GM23338 (cell line): ENCODE measurements at places on chromosomes 12 and 14.
A peak's percentile ranks its signal among the peaks of the same experiment; 100 is the strongest.

DNA sequence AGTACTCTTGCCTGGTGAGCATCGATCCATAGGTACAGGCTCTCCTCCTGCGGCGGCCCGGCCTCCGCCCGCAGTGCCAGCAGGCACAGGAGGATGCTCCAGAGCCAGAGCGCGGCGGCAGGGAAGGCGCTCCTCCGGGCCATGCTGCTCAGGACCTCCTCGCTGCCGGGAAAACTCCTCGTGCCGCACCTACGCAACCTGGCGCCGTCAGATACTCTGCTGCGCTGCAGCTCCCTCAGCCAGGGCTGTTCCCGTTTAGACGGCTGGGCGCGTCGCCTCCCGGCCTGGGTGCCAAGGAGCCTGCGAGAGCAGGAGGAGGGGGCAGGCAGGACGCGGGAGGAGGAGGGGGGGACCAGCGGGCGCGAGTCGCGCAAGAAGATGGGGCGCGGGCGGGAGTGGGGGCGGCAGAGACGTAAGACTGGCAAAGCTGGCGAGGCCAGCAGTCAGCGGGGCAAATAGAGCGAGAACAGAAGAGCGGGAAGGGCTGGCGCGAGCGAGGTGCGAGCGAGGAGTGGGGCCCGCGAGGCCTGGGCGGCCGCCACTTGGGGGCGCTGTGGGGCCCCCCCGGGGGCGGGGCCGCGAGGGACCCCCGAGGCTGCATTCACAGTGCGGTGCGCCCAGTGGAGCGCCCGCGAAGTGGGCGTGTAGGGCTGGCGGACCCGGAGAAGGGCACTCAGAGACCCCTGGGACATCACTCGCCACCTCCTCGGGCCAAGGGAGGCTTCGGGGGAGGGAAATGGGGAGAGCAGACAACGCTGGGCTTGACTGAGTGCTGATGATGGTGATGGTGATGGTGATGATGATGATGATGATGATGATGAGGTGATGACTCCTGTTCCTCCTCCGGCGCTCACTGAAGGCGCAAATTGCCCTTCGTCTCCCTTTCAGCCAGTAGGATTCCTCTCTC, at the start of gene WIF1:
TSS of gene WIF1 (minus strand) at position 257 of the 907 bp plus-strand sequence. CDS start at position 143, 114 bp downstream.
- DNase-seq = peak; percentile 92

DNA sequence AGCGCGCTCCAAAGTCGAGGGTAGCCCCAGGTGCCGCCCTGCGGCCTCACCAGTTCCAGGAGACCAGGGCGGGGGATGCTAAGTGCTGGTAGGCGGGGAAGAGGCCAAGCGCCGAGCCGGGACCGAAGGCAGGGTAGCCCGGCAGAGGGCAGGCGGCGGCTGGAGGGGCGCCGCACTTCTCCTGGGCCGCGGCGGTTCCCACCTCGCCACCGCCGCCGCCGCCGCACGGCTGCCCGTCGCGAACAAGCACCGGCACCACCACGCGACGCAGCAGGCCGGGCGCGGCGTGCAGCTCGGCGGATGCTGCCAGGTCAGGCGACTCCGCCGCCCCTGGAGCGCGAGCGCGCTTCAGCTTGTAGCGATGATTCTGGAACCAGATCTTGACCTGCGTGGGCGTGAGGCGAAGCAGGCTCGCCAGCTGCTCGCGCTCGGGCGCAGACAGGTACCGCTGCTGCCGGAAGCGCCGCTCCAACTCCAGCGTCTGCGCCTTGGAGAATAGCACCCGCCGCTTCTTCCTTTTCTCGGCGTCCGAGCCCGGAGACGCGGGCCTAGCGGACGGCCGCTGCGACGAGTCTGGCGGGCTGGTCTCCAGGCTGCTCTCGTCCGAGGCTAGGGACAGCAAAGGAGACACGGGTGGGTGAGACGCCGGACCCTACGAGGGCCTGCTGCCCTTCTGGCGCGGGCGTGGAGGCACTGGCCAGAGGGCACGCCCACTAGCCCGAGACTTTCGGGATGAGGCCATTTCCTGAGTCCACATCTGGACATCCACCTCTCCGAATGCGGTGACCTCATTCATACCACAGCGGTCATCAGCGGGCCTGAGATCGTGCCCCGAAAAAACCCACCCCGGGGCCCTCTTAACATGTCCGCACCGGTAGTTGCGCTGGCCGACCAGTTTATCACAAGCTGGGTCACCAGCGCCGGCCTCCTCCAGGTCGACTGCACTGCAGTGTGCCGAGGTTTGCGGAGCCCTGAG, 1.3 kb downstream of the NKX2-8 start:
- peak; percentile 83 for DNase-seq

DNA sequence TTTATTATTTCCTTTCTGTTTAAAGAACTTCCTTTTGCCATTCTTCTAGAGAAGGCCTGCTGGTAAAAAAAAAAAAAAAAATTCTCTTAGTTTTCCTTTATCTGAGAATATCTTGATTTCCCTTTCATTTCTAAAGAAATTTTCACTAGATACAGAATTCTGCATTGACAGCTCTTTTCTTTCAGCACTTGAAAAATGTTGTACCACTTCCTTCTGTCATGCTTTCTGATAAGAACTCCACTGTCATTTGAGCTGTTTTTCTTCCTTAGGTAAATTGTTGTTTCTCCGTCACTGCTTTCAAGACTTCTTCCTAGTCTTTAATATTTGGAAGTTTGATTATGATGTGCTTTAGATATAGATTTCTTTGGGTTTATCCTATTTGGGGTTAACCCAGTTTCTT, 113.6 kb upstream of the BTG1 start:
- no peak for DNase-seq

DNA sequence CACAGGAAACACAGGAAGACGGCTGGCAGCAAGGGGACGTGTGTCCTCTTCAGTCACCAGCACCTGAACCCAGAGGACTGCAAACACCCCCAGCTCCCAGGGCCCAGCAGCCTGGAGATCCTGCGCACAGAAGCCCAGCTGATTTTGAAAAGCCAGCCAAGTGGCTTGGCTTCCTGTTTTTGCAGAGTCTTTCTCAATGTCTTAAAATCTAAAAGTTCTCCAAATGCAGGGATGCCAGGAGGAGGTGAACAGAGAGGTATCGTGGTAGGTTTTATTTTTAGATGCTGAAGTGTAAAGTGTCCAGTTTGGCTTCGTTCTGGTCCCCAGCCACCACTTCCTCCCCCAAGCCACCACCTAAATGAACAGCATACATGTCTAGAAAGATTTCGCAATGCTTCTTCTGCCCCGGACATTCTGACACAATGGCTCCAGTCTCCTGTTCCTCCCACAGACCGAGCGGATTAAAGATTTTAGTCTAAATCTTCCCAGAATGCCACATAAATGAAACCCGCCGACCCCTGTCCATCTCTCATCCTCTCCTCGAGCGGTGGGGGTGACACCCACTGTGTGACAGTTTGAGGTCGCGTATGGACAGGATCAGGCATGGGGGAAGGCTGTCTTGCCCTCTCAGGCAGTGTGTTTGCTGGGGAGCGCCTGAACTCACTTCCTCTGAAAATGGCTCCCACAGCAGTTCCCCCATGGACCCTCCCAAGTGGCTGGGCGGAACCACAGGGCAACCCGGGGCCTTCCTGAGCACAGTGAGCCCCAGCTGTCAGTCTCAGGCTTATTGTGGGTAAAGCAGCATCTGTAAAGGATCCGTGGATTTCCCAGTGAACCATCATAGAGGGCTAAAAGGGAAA, 41.6 kb downstream of the ITPK1 start:
- DNase-seq = no peak

DNA sequence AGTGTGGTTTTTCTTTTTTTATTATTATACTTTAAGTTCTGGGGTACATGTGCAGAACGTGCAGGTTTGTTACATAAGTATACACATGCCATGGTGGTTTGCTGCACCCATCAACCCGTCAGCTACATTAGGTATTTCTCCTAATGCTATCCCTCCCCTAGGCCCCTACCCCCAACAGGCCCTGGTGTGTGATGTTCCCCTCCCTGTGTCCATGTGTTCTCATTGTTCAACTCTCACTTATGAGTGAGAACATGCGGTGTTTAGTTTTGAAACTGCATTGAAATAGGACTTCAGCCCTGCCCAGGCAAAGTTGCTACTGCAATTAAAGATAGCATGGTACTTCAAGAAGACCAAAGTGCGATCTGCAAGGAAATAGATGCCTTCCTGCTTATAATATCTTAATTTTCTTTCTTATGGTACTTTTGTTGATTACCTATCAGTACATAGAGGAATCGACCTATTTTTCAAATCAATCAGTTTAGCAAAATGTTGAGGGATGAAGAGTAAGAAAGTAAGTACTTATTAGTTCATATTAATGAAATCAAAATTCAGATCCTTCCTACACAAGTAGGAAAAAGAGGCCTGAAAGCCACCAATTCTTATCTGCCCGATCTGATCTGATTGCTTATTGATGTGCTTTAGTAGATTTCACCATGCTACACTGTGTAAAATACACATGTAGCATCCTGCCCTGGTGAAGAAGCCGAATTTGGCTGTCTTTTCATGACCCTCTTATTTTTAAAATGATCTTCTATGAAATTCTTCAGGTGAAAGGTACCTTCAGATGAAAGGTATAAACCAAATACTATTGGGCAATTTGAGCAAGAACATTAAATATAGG, 1.6 kb downstream of the LTA4H start:
- no peak for DNase-seq

DNA sequence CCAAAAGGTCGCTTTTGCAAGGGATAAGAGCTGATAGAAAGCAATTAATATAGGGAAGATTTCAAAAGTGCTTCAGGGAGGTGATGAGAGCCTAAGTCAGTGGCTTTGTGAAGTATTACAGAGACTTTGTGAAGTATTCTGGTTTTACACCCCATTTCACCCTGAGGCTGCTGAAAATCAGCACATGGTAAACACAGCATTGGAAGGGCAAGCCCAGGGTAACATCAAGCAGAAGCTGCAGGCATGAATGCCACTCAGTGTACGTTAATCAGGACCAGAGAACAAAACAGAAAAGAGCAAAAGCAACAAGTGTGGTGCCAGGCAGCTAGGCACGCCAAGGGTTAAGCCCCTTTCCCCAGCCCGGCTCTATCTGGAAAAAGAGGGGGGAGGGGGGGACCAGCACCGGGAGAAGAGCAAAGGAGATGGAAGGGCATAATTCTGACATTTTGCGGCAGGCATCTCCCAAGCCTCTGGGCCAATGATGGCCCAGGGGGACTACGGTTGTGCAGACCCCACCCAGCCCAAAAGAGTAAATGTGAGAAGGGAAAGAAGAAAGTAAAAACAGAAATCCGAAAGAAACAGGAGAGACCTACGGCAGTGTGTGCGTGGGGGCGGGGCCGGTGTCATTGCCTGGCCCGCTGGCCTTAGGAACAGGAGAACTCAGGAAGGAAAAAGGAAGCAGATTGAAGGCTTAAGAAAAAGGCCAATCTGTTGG, 58.9 kb downstream of the DHRS2 start:
- peak; percentile 72 for DNase-seq

DNA sequence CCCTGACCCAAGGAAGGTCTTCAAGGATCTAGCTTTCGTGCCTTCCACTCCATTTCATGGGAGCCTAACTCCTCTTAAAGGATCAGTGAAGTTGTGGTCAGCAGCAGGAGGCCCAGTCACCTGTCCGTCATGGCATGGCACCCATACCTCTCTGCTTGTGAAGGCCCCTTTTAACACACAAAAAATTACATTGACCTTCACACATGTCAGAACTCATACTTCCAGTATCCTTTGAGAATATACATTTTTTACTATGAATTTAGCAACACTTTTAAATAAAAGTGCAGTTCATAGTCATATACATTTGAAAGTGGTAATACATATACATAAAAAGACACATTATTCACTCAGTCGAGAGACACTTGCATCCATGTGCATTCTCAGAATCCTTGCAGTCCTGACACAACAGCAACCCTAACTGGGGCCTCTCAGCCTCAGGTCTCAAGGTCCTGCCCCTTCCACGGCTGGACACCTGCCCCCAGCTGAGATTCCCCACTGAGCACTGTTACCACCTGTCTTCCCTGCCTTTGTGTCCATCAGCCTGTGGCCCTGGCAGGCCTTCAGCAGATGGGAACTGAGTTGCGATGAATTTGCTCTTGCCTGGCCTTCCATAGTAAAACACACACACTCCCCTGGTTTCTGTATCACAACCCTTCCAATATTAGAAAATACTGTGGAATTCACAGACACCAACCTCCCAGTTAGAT, 3.7 kb upstream of the KRT3 start:
- no peak for DNase-seq

DNA sequence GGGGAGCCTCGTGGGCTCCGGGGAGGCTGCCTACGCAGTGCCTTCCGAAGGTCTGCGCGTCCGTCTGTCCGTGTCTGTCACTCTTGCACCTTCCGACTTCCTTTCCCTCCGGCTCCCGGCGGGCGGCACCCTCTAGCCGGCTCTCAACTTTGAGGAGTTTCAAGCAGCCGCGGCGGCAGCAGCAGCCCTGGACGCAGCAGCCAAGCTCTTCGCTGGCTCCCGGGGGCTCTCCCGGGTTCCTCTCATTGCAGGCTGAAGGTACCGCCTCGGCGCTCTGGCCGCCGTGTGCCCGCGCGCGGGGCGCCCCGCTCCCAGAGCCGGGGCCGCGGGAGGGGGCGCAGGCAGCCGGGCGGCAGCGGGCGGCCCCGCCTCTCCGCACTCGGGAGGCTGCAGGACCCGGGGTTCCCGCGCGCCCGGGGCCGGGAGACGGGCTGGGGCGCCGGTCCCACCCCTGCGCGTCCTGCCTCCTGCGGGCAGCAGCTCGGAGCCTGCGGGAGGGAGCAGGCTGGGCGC, at the start of the genes AMIGO2 and PCED1B:
TSS of gene AMIGO2 (minus strand) at position 492 of the 513 bp plus-strand sequence. CDS start 957 bp downstream, outside the sequence.
TSS of gene PCED1B (plus strand) at position 154 of the 513 bp plus-strand sequence. CDS start 155,443 bp downstream, outside the sequence.
- DNase-seq = peak; percentile 74

GRCh38 chr14:94115058-94115591, 4.6 kb downstream of the IFI27 start:
- DNase-seq = no peak

DNA sequence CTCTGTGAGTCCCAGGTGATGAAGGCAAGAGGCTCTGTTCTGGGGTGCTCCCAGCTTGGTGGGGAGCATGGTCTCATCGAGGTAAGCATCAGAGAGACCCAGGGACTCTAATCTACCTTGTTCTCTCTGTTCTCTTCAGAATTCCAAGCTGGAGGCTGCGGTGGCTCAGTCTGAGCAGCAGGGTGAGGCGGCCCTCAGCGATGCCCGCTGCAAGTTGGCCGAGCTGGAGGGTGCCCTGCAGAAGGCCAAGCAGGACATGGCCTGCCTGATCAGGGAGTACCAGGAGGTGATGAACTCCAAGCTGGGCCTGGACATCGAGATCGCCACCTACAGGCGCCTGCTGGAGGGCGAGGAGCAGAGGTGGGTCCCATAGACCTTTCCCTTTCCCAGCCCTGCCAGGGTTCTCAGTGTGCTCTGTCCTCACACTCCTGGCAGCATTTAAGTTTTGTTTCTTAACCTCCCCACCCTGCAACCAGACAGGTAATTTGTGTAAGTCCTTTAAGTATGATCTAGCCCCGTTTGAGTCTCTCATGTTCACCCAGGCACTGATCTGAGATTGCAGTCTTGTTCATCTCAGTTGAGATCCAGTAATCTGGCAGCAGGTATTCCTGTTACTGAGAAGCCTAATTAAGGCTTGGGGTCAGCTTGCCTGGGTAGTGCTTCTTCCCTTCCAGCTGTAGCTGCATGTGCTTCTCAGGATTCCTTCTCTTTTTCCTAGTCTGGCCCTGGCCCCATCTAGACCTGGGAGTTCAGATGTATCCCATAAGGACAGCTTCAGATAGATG, 14.8 kb upstream of the KRT81 start:
- peak; percentile 26 for DNase-seq

GRCh38 chr14:85175556-85175955, 354.4 kb upstream of the FLRT2 start:
- DNase-seq = no peak
